ENCODE measurements at places on chromosomes 6 and 20.

DNA sequence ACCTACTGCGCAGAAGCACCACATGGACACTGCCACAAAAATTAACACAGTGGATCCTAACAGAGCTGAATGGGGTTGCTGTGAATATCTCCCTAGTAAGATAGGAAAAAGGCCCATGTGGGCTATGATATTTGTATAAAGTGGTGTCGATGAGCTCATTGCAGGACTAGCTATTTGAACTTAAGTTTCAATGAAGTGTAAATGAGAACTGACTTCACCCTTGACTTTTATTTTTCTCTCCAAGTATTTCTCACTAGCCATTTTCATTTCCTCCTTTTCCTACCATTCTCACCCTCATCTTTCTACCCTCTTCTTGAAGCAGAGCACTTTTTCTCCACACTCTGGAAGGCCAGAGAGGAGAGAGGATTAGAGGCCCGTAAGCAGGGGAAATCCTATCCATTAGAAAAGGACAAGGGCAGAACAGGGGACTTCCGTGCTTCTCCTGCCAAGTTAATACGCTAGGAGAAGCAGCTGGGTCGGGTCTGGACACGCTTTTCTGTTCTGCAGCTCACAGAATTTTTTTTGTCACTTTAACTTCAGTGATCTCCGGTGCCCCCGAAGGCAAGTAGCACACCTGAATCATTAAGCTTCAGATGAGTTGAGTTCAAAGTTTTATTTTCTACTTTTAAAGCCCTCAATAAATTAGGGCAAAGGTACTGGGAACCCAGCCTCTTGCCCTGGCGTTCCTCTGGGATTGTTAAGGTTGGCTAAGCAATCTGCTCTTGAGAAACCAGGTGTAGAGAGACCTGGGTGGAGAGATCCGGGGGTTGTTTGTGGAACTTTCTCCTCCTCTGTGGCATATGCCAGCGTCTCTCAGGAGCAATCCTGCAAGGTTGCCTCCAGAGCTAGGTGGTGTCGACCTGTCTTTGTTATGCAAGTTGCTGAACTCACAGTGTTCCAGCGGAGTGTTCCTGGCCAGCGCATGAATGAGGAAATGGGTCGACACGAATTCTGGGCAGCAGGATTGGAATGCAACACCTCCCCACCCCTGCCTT lies 56.2 kb upstream of the ARID1B start:
- no peak for DNase-seq

DNA sequence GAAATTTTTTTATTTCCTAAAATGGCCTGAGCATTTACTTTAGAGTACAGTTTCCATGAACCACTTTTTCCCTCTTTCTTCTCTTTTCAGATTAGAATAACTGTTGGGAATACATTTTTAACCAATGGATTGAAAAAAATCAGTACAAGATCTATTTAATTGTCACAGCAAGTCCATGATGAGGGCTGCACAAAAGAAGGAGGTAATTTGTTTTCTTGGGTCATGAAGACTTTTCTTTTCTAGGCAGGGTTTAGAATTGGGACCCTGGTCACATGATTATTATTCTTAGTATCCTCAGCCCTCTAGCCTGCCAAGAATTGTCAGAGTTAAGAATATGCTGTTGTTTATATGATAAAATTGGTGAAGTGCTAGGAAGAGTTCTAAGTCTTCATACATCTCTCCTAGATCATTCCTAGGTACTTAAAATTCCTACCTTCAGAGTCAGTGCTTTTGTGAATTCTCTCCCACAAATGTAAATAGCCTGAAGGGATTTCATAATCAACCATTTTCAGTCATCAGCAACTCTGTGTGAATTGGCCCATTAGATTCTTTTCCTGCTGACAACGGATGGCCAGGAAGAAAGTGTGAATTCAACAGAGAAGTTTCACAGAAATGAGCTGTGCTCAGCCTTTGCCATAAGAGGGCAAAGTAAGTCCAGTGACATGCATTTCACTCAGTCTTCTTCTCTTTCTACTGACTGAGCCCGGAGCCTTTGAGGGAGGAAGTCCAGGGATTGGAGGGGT lies 32.4 kb upstream of the TPBG start:
- no peak for DNase-seq

GRCh38 chr6:168860987-168861386 lies 392.7 kb downstream of the THBS2 start:
- no peak for DNase-seq

DNA sequence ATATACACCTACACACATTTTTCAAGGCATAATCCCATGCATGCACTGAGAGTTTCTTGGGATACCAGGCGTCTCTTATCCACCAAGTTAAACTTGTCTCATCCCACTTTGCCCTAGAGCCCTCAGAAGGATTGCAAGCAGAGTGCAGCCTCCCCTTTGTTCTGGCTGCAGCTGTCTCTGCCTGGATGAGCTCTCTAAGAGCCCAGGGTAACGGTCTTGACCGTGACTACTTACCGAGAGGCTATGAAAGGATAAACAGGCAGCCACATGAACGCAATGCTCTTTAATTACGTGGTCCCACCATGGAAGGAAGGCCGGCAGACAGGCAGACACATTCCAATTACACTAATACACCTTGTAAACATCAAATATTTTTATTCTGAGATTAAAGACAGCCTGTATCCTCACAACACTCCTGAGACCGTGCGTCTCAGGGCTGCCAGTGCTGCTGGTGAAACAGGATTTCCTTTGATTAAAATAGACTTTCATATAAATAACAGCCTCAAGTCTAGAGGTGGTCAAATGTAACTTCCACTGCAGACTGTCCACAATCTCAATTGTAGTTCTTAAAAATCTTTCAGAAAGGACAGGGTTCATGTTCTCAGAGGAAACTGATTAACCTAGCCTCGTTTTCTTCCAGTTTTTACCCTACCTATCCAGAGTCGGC lies 210.0 kb upstream of the PRDM1 start:
- no peak for DNase-seq

DNA sequence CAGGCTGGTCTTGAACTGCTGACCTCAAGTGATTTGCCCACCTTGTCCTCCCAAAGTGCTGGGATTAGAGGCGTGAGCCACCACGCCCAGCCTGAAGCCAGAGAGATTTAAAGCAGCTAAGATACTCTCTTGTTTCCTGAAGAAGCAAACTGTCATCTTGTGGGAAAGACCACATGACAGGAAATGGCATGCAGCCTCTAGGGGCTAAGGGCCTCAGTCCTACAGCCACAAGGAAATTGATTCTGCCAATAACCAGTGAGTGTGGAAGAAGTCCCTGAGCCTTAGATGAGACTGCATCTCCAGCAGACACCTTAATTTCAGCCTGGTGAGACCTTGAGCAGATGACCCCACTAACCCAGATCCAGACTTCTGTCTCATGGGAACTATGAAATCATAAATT lies 40.9 kb downstream of the KIZ start:
- DNase-seq: no peak

DNA sequence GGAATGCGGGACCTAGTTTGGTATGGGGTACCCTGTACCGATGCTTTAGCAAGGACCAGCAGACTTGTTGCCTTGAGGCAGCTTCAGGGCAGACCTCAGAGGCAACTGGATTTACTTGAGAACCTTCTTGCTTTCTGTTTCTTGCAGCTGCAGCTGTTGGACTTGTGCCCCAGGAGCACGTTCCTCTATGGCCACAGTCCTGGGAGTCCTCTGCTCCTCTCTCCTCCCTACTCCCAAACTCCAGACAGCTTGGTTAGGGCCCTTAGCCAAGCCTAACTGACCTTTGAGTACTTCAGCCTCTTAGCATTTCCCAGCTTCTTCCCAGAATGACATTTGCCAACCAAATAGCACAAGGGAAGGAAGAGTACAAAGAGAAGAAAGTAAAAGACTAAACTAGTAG lies 34.7 kb downstream of the GHRH start:
- DNase-seq: no peak

- no peak for DNase-seq
Measured at GRCh38 chr20:4244700-4245485, 229.5 kb upstream of the RNF24 start.
